Fibroblast of skin of scalp (primary cell): ENCODE measurements at places on chromosomes 1 and 21.

GRCh38 chr1:21590934-21591333 is 78.2 kb downstream of the RAP1GAP start:
- DNase-seq = no peak

DNA sequence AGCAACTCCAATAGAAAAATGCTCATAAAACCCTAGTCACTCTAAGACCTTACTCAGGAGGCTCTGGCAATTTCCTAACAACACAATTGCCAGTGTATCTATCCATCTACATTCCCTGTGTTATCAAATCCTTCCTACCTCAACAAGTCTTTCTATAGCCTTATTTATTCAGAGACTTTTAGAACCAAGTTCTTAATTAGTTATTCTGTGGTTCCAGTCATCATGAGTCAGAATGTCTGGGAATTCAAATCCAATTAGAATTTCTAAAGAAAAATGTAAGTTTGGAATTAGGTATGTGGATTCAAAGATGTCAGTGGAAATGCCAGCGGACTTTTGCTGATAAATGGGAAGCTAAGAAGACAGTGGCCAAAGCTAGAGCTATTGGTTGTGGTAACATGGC is 302.6 kb upstream of the C1orf87 start:
- DNase-seq = peak; percentile 11

DNA sequence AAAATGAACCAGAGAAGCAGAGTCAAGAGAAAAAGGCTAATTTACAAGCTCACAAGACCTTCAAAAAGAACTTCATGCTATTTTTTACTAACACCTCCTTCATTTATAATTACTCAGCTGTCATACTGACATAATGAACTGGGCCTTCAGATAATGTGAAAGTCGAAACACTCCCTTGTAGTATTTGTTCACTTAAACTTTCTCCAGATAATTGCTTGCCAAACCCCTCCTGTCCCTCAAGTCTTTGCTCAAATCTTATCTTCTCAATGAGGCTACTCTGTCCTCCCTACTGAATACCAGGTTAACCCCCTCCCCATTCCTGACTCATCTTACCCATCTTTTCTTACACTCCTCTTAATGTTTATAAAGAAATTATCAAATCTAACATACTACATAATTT is 11.1 kb upstream of the MAP3K21 start:
- DNase-seq = no peak

DNA sequence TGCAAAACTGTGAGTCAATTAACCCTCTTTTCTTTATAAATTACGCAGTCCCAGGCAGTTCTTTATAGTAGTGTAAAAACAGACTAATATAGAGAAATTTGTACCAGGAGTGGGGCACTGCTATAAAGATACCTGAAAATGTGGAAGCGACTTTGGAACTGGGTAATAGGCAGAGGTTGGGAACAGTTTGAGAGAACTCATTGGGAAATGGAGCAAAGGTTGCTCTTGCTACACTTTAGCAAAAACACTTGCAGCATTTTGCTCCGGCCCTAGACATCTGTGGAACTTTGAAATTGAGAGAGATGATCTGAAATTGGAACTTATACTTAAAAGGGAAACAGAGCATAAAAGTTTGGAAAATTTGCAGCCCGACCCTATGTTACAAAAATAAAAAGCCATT is 810.9 kb downstream of the LTN1 start:
- DNase-seq = no peak

- DNase-seq = peak; percentile 31
These were observed 16.2 kb downstream of the TTC39A start for GRCh38 chr1:51313961-51314777.
